Posterior vena cava (tissue), 2 donors: ENCODE measurements at places on chromosomes 4 and X. TPM values are rescaled to one million over a fixed set of nuclear protein-coding genes. Genes with fewer than 3 reads are reported as not detected.
A peak's percentile ranks its signal among the peaks of the same experiment; 100 is the strongest.

DNA sequence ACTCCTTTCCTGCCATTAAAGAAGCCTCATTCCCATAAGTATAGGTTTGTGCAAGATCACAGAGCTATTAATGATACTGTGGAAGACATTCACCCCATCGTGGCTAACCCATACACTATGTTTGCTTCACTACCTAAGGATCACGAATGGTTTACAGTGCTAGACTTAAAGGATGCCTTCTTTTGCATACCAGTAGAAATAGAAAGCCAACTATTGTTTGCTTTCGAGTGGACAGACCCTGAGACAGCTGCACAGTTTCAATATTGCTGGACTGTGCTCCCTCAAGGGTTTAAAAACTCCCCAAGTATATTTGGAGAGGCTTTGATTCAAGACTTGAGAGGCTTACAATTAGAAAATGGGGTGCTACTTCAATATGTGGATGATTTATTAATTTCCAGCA is 16.0 kb upstream of the PAPSS1 start:
- DNase-seq: no peak

DNA sequence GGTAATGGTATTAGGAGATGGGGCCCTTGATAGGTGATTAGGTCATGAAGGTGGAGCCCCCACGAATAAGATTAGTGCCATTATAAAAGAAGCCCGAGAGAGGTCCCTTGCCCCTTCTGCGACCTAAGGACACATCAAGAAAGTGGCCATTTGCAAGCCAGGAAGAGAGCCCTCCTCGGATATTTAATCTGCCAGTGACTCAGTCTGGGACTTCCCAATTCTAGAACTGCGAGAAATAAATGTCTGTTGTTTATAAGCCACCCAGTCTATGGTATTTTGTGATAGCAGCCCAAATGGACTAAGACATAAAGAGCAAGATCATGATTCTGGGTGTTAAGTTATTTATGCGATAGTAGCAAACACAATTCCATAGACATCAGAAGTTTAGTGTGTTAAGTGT is 192.2 kb downstream of the LDB2 start:
- no peak for DNase-seq

TIGD2 gene
- 2.1 TPM for total RNA-seq

XK gene
- total RNA-seq: 1.7 TPM

DNA sequence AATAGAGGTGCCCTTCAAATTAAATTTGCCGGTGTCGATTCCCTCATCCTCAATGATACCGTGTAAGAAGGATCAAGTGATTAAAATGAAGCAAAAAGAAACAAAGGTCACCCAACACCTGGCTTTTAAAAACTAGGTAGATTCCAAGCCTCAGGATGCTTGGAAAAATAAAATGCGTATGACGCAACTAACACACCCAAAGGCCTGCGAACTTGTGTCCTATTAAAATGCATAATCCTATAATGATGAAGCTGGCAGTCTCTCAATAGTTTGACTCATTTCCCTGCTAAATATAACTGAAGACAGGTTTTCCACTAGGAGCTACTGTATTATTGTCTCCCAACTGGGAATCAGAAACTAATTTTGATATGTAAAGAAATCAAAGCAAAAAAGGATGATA is 263.2 kb downstream of the DHX15 start:
- no peak for DNase-seq

TCEAL5 gene
- total RNA-seq: 0.33 TPM

DNA sequence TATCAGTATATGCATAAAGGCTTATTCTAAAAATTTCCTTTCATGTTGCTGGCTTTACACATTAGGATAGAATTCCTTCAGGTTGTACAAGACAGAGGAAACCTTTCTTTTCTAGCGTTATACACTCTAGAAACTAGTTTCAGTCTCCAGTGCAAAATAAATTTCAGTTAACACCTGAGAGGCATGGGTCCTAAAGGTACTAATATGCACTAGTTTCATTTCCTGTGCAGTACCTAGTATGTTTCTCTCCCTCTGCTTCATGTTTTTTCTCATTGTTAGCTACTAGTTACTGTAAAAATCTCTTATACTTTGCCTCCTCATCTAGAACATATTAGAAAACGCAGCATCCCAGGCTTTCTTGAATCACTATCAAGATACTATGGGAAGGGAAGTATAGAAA is 54.0 kb downstream of the SNX25 start:
- no peak for DNase-seq

GRCh38 chr4:54709400-54709799 is 51.6 kb downstream of the KIT start:
- no peak for DNase-seq

GRCh38 chr4:44320833-44321232 is 127.8 kb downstream of the KCTD8 start:
- DNase-seq: no peak

- no peak for DNase-seq
Observed at GRCh38 chr4:39067451-39067850, 5.4 kb downstream of the KLHL5 start.

- no peak for DNase-seq
Observed at GRCh38 chrX:53716328-53717088, 30.0 kb upstream of the HUWE1 start.

- DNase-seq: no peak
Observed at GRCh38 chrX:82134378-82134777, 932.5 kb downstream of the SH3BGRL start.

DNA sequence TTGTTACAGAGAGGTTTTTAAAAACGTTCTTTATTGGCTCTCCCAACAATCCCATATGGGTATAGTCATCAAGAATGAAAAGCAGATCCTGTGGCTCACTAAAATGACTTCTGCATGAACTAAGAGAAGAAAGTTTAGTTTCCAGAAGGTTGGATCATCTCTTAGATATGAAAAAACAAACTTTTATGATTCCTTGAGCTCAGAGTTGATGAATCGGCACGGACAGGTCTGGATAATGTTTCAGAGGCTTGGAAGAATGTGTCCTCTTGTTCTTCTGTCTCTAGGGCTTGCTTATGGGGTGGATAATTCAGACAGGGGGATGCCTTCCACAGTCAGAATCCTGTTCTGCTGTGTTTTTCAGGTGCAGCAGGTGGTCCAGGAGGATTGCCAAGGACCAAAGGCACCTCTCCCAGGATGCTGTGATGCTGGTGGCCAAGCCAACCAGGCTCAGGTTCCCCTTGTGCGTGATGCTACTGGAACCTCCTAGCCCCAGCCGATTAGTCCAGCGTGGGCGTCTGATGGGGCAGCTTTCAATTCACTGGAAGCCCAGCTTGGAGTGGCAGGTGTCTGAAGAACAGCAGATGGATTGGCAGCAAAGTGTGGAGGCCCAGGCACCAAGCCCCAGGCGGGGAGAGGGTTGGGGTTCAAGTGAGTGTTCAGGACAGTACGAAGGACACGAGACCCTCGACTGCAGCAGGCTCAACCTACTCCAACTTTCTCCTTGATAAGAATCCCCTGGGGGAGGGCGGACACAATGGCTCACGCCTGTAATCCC is 30.3 kb downstream of the CCKAR start:
- no peak for DNase-seq

TBC1D8B gene
- total RNA-seq: 9.2 TPM

DNA sequence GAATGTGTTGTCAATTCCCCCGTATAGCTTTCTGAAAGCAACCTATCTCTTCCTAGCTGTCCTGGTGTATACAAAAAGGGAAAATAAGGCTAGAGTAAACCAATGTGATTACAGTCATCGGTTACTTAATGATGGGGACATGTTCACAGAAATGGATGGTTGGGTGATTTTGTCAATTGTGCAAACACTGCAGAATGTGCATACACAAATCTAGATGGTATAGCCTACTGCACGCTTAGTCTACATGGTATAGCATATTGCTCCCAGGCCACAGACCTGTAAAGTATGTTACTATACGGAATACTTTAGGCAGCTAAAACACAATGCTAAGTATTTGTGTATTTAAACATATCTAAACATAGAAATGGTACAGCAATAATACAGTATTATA is 5.1 kb downstream of the DTHD1 start:
- DNase-seq: no peak

RNF150 gene
- 23.6 TPM for total RNA-seq

GRCh38 chr4:3634281-3634857 is 102.1 kb upstream of the LRPAP1 start:
- peak; percentile 50 for DNase-seq

RAB40AL gene
- total RNA-seq: 0.86 TPM

APELA gene
- total RNA-seq: not detected

DNA sequence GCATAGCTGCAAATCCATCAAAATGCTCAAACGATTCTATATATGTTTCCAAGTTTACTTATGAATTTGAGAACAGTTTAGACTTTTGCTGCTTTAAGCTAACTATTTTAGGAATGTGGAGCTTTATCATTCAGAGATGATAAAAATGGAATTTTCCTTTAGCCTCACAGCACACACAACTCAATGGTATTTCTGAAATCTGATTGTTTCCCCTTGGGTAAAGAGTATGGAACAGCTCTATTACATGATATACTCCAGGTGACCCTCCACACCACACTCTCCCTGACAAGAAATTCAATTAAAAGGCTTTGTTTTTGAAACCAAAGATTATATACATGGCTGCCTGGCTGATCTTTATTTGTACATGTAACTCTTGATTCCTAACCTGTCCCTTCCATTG is 120.0 kb downstream of the LUZP4 start:
- DNase-seq: no peak

GRCh38 chrX:15915959-15916703 is 61.5 kb upstream of the AP1S2 start:
- DNase-seq: no peak

DNA sequence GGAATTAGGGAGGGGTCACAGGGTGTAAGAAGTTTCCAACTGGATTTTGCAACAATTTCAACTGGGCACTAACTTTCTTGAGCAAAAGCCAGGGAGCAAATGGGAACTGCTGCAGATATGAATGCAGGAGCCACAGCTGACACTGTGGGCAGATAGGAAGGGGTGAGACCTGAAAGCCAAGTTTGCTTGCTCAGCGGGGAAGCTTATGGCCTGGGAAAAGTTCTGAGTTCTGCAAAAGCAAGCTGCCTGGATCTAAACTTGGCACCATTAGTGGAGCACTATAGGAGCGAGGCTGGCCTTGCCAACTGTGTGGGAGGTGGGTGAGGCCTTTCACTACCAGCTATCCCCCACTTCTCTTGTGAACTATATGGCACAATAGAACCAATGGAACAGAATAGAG is 11.1 kb downstream of the CYSLTR1 start:
- no peak for DNase-seq

DNA sequence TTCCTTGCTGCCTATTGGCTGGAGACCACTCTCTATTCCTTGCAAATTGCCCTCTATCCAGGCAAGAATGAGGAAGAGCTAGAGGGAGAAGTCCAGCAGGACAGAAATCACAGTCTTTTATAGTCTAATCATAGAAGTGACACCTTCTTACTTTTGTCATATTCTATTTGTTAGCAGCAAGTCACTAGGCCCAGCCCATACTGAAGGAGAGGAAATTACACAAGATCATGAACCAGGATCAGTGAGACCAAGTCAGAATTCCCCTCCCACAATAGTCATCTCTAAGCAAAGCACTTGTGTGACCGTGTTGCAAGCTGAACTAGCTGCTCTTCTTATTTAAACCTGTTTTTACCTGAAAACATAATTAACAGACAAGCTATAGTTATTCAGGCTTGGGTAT is 317.7 kb downstream of the INPP4B start:
- DNase-seq: no peak

- no peak for DNase-seq
Observed at GRCh38 chrX:110341189-110342035, 17.2 kb upstream of the RTL9 start.

DRD5 gene
- total RNA-seq: not detected

DNA sequence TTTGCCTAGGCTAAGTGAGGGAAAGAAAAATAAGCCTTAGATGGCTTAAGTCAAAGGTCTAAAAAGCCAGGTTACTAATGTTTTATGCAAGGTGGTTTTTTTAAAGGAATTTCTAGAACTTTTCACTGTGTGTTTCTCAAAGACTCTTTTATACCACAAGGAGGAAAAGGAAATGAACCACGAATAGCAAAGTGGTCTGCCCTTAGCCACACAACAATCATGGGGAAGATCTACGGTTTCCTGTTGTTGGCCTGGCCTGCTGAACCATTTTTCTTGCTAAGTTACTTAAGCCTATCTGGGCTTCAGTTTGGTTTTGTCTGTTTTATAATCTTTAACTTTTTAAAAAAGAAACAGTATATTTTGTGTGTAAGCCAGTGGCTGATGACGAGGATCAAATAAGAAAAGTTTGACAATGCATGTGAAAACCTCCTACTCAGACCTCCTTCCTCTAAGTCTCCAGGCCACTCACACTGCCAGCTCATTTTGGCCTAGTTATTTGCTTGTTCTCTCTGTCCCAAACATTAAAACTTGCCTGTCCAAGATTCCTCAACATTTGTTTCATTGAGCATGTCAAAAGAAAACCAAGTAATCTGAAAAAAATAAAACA is 56.7 kb upstream of the COL25A1 start:
- DNase-seq: no peak

DNA sequence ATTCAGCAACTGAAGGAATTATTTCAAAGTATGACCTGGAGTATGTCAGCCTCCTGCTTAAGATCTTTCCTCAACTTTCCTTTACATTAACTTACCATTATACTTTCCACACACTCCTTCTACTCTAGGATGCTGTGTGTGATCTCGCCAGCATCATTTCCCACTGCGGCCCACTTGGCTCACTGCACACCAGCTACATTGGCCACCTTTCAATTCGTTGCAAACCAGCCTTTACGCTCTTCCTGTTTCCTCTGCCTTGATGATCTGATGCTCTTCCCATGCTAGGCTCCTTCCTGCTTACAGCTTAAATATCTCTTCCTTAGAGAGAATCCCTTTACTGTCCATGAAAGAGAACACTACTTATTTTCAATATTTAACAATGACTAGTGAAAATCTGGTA is 95.1 kb downstream of the GPM6A start:
- no peak for DNase-seq

DNA sequence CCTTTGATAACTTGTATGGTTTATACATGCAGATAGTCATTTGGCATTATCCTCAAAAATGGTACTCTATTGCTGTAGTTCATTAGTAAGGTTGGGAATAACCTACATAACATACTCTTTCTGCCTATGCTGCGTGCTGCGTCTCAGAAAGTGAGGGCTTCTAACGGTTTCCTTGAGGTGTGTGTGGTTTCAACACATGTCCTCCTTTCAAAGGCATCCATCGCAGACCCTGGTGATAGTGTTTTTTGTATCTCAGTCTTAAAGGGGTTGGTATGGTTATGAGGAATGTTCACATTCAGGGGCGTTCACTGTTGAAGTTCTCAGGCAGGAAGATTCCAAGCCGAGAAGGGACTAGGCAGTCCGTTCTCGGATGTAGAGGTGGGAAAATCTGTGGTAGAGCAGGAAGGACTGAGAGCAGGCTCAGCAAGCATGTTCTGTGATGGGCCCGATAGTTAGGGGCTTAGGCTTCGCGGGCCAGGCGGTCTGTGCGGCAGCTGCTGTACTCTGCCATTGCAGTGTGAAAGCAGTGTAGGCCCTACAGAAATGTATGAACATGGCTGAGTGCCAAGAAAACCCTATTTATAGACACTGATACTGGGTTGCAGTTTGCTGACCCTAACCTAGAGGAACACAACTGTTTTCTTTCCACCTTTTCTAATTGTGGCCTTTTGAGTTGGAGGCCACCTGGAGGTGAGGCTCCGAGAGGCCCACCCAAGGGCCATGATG is 123.2 kb downstream of the GPR143 start:
- no peak for DNase-seq

USP26 gene
- total RNA-seq: not detected

- DNase-seq: no peak
Observed at GRCh38 chr4:24890561-24891126, 22.2 kb downstream of the CCDC149 start.
